ENCODE measurements at places on chromosomes 1 and 21.

DNA sequence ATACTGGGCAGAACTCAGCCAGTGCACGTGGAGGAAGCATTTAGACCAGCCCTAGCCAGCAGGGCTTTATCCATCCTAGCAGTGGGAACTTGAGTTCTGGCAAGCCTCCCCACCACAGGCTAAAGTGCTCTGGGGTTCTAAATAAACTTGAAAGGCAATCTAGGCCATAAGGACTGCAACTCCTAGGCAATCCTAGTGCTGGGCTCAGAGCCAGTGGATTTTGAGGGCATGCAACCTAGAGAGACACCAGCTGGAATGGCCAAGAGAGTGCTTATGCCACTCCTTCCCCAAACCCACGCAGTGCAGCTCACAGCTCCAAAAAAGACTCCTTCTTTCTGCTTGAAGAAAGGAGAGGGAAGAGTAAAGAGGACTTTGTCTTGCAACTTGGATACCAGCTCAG is 70.5 kb upstream of the APOBEC4 start:
- no peak for DNase-seq

GRCh38 chr1:228099331-228099732 is 3.8 kb downstream of the C1orf35 start:
- DNase-seq = no peak

- no peak for DNase-seq
These were observed 66.2 kb downstream of the ARHGEF16 start for GRCh38 chr1:3520419-3521378.

DNA sequence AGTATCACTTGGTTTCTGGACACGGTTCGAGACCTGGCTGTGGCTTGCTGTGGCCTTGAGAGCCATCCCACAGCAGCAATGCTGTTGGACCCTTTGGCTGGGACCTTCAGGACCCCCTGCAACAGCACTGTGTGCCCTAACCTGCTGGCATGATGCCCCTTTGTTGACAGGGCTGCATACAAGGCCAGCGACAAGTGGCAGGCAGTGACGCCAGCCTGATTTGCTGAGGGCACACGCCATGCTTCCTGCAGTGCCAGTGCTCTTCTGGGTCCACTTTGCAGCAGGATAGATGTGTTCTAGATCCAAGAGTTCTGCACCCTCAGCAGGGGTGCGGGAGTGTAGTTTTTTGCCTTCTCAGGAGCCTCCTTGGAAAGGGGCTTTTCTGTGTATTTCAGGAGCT is 32.8 kb downstream of the COQ8A start:
- no peak for DNase-seq

- no peak for DNase-seq
These were observed 46.5 kb downstream of the COQ8A start for GRCh38 chr1:226986496-226987178.

GRCh38 chr1:1623631-1624442 is 8.1 kb upstream of the MMP23B start:
- DNase-seq = no peak

DNA sequence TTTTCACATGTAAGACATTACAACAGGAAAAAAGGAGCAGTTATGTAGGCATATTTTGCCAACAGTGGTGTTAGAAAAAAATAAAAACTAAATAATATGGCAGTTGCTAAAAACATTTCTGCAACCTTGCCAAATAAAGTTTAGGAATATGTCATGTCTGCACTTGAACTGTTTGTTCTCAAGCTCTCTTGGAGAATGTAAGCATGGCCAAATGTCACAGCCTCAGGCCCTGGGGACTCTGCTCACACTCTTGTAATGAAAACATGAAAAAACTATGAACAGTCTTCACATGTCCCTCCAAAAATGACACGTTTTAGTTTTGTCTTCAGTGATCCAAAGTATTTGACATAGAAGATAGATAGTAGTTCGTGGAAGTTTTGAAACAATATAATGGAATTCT is 753.3 kb downstream of the LTN1 start:
- no peak for DNase-seq

GRCh38 chr21:34992736-34993398 is 56.2 kb downstream of the RUNX1 start:
- peak; percentile 71 for DNase-seq

GRCh38 chr1:244187310-244187709 is 136.2 kb downstream of the ZBTB18 start:
- DNase-seq = no peak

DNA sequence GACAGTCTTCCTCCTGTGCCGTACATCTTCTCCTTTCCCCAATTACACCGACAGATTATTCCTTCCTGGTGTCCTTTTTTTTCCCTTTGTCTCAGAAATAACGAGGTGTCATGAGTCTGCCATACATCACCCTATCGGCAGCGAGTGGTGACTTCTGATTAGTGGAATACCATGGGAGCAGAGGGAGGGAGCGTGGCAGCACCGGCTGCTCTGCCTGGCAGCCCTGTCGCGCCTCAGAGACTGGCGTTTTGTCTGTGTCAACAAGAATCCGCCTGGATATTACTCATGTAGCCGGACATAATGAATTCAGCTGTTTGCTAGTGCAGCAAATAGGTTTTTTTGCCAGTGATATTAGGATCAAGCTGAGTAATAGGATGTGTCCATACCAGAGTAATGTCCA is 51.8 kb downstream of the UTP25 start:
- peak; percentile 19 for DNase-seq

GRCh38 chr1:244164511-244164890 is 113.4 kb downstream of the ZBTB18 start:
- DNase-seq = no peak

GRCh38 chr1:203342192-203342940 is 8.6 kb downstream of the FMOD start:
- peak; percentile 50 for DNase-seq

DNA sequence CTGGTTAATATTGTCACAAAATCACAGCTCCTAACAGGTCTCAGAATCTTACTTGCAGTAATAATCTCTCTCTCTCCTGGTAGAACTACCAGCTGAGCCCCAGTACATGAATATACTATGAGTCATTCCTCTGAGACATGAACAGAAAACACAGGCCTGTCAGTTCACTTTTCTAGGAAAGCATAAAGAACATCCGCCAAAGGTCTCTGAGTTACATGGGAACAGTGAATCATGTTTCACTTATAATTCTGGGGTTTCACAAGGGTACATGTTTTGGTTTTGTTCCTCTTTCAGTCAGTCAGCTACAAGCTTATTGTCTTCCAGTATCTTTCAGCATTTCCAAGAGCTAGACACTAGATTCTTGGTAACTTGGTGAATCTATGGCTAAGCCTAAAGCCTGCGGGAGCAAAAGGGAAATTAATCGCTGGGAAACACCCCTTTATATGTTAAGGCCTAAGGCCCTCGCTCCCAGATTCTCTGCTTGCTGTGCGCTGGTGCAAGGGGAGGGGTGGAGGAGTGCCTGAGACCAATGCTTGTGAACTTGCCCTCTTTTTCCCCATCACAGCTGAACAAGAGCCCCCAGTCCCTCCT is 31.7 kb downstream of the IFNGR2 start:
- no peak for DNase-seq

GRCh38 chr1:160460683-160461287 is 60.4 kb downstream of the VANGL2 start:
- DNase-seq = no peak

DNA sequence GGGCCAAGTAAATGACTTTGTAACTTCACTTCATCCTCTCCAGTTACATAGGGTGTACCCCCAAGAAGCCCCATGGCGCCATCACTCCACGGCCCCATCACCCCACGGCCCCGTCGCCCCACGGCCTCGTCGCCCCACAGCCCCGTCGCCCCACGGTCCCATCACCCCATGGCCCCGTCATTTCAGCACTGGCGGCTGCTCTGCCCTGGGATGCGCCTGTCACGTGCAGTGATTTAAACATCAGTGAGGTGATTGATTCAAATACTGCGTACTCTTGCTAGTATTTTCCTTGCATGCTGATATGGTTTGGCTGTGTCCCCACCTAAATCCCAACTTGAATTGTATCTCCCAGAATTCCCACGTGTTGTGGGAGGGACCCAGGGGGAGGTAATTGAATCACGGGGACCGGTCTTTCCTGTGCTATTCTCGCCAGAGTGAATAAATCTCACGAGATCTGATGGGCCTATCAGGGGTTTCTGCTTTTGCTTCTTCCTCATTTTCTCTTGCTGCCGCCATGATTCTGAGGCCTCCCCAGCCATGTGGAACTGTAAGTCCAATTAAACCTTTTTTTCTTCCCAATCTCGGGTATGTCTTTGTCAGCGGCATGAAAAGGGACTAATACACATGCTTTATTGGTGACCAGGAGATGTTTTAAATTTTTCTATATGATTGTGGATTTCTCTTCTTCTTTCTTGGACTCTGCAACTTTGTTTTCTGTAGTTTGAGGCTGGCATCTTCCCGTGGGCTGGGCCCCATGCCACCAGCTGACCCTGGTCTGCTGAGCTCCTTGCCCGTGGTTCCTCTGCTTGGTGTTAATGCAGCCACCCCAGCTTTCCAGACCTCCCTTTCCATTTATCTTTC is 50.1 kb upstream of the PCBP3 start:
- no peak for DNase-seq

DNA sequence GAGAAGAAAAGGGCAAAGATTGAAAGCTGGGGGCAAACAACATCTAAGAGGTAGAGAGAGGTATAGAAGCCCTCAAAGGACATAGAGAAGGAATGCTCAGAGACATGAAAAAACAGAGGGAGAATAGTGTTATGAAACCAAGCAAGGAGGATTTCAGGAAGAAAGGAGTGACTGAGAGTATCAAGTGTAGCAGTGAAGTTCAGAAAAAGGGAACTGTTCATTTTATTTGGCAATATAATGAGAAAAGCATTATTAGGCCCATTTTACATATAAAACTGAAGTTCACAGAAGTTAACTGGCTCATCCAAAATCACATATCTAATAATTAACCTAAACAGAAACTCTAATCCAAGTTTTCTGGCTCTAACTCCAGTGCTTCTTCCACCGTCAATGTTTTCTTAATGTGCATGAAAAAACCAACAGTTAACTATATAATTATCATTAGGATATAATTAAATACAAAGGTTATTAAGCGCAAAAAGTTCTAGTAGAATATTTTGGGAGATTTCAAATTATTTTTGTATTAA is 17.7 kb downstream of the NEXN start:
- DNase-seq = no peak

- DNase-seq = no peak
These were observed 17.2 kb downstream of the PRKCZ start for GRCh38 chr1:2067393-2067792.

DNA sequence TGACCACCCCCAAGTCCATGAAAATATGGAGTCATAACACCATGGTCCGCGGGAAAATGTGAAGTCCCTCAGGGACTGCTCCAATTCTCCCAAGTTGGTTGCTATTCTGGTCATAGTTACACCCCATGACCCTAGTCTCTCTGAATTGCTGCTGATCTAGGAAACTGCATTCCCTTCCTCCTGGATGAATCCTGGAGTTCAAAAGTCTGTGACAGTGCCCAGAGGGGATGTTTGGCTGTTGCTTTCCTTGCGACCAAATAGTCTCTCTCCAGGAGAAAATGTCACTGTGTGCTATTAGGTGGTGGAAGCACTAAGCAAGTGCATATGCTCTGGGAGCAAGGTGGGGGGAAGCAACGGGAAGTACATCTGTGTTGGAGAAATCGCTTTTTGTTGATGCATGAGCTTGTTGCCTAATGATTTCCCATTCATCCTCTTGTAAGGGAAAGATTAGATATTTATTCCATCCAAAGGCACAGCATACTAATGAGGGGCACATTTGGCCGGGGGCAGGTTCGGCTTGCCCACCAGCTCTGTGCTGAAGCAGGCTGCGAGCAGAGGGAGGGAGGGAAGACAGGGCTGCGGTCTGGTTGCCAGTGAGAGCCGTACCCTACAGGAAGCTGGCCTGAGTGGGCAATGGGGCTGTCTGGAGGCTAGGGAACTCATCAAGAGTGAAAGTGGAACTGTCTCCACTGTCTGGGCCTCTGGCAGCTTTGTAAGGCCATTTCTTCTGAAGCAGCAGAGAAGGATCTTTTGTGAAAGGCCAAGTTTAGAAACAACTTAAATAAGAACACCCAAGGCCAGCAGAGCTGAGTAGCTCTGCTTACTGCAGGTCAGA is 27.2 kb downstream of the SYT6 start:
- no peak for DNase-seq

GRCh38 chr1:5910276-5910620 is 82.0 kb downstream of the NPHP4 start:
- DNase-seq = no peak

GRCh38 chr21:42520628-42521253 is 7.1 kb downstream of the SLC37A1 start:
- DNase-seq = no peak

GRCh38 chr1:75672528-75673393 is 51.7 kb upstream of the ACADM start:
- no peak for DNase-seq

DNA sequence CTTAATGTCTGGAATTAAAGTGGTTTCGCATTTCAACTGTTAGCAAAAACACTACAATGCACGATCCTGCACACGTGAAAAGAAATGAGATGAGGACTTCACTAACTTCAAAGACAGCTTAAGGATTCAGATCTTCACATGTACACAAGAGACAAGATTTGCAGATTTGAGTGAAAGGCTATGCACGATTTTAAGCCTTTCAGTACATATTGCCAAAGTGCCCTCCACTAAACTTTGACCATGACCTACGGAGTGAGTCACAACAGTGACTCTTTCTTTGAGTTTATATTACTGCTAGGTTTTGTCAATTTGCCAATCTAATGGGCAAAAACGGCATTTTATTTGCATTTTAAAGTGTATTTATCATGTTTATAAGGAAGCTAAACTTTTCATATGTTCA is 41.2 kb upstream of the CR1L start:
- DNase-seq = no peak

GRCh38 chr1:203206129-203206687 is 19.7 kb upstream of the CHI3L1 start:
- no peak for DNase-seq

DNA sequence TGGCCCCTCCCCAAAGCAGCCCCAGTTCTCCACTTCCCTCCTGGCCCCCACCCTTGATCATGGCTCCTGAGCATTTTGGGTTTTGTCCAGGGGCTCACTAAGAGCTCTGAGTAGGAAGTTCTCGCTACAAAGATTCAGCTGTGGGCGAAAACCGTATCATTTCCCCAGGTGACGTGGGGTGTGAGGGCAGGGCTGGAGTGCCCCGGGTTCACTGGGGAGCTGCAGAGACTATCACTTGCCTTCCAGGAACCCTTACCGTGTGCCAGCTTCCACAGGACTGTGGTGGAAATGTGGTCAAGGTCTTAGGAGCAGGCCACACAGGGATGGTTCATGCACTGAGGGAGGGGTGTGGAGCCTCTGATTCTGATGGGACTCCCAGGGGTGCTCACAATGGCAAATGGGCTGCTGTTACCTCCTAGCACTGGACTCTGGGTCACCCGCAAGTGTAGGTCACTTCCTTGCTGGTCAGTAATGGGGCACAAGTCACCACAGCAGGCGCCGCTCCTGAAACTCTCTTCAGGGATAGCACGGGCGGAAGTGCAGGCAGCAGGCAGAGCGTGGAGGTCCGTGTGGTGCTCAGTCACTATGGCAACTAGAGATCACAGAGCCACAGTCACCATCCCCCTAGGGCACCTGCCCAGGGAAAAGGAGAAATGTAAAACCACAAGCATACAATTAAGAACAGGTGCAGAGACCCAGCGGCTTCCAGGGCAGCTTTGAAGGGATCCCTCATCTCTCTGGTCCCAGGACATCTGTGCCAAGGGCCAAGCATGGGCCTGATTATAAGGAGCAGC is 35.4 kb downstream of the RSPH1 start:
- no peak for DNase-seq

GRCh38 chr1:235004276-235004675 is 124.4 kb downstream of the TOMM20 start:
- no peak for DNase-seq

All from left cardiac atrium (tissue), 4 donors.